Stimulated activated CD8-positive, alpha-beta memory T cell treated with anti-CD3 and anti-CD28 coated beads, Interleukin-2, amount 100 ng/mL, for 1 hour (primary cell): ENCODE measurements at places on chromosomes 4 and X.
A peak's percentile ranks its signal among the peaks of the same experiment; 100 is the strongest.

DNA sequence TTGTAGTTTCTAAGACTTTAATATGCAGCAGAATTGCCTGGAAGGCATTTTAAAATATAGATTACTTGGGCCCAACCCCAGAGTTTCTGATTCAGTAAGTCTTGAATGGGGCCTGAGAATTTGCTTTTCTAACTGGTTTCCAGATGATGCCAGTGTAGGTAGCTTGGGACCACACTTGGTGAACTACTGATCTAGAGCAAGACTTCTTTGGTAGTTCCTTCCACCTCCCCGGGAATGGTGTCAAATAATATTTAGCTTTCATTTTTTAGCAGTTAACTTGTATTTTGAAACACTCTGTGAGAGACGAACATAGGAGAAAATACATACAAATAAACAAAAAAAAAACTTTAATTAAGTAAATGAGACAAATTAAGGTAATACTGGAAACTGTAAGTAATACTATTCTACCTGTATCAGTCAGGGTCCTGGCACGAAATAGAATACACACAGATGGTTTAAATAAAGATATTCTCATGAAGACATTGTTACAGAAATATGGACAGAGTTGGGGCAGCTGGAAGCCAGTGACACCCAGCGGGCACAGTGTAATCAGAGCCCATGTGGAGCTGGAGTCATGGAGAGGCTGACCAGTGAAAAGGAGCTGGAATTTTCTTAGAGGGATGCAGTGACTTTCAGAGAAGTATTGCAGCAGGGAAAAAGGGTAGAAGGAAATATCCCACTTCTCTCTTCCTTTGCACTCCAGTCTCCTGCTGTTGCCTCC, 905.7 kb downstream of the CCSER1 start:
- DNase-seq = no peak

GRCh38 chr4:8675383-8675782, 82.8 kb downstream of the CPZ start:
- DNase-seq = no peak

GRCh38 chr4:22483551-22483981, 32.3 kb downstream of the ADGRA3 start:
- DNase-seq = no peak

DNA sequence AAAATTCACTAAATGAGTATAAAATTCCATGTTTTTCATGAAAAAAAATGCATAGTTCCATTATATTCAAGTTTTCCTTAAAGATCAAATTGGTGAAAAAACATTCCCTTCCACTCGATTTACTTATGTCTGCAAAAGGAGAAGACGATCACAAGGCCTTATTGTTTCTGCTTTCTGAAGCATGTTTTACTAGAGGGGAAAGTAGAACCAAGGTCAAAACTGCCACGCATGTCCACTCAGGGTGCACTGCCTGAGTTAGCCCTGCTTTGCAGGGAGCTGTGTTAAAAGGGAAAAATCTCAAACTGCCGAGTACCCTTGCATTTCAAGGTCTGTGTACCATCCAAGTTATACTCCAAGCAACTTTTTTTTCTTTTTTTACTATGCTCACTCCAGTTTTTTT, 57.2 kb downstream of the TRAPPC11 start:
- no peak for DNase-seq

- no peak for DNase-seq
Measured at GRCh38 chr4:83724485-83725335, 188.8 kb downstream of the GPAT3 start.

GRCh38 chr4:77093401-77093800, 17.6 kb upstream of the CCNI start:
- DNase-seq = no peak

- no peak for DNase-seq
Measured at GRCh38 chr4:76977113-76977512, 27.6 kb downstream of the SEPTIN11 start.

- DNase-seq = no peak
Measured at GRCh38 chr4:16573739-16574138, 324.7 kb downstream of the LDB2 start.

GRCh38 chr4:109010521-109010920, 247.7 kb upstream of the ETNPPL start:
- DNase-seq = no peak

- no peak for DNase-seq
Measured at GRCh38 chrX:53076671-53077070, 5.5 kb upstream of the TSPYL2 start.

DNA sequence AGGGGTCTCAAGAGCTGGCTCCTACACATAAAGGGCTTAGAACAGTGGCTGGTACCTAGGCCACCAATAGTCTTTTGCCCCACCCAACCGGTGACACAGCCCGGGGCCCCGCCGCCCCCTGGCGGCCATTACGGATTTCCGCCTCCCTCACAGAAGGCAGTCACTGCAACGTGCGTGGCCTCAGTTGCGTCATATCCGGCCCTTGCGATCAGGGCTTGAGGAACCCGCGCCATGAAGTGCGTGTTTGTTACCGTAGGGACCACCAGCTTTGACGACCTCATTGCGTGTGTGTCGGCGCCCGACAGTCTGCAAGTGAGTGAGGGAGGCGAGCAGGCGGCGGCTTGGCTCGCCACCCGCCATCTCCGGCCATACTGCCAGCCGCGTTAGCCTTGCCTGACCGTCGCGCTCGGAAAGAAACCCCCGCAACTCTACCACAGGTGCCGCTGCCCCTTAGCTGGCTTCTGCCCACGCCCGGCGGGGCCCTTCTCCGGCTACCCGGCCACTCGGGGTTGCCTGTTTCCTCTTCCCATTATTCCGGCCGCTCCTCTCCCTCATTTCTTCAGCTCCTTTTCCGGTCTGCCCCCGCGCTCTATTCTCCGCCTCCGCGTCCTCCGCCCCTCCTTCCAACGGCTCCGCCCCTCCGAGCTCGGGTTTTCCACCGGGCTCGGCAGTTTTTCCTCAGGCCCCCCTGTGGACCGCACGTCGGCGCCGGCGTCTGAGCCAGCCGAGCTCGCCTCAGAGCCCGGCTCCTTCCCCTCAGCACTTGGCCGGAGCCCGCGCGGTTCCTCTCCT, at the start of gene ALG13:
Gene ALG13, plus strand, starts transcription at position 183 of the 792 bp plus-strand sequence. Its CDS starts 49 bp downstream, at position 232.
- DNase-seq = peak; percentile 76

- no peak for DNase-seq
Measured at GRCh38 chrX:136193771-136194170, 46.4 kb downstream of the FHL1 start.

- peak; percentile 28 for DNase-seq
Measured at GRCh38 chr4:40325406-40326019, 9.6 kb upstream of the CHRNA9 start.

DNA sequence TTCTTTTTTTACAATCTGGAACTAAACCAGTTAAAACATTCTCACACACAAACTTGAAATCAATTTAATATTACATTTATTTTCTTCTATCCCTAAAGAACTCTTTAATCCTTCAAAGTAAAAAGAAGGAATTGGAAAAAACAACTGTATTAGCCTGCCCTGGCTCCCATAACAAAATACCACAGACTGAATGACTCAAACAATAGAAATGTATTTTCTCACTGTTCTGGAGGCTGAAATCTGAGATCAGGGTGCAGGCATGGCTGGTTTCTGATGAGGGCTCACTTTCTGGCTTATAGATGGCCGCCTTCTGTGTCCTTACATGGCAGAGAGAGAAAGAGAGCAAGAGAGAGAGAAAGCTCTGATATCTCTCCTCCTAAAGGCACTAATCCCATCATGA, 149.4 kb downstream of the PDGFRA start:
- no peak for DNase-seq

DNA sequence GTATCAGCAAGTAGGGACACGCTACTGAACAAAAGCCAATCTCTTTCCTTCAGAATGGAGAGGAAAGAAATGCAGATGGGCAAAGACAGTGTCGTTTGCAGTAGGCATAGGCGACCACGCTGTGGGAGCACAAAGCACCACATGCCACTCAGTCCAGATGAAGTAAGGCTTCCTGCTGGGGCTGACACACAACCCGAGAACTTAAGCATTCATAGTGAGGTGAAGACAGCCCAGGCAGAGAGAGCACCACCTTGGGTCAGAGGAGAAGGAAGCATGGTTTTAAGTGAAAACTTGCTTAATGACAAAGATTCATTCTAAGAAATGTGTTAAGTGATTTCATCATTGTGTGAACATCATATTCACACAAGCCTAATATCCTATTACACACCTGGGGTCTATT, 238.8 kb downstream of the MGST2 start:
- DNase-seq = no peak

GRCh38 chr4:2963175-2963965, at the start of the genes GRK4 and NOP14:
Gene GRK4 (plus strand): TSS chr4:2963571. CDS start chr4:2964071, 500 bp downstream.
Gene NOP14 (minus strand): TSS chr4:2963406. CDS start chr4:2963319, 87 bp downstream.
- peak; percentile 92 for DNase-seq

DNA sequence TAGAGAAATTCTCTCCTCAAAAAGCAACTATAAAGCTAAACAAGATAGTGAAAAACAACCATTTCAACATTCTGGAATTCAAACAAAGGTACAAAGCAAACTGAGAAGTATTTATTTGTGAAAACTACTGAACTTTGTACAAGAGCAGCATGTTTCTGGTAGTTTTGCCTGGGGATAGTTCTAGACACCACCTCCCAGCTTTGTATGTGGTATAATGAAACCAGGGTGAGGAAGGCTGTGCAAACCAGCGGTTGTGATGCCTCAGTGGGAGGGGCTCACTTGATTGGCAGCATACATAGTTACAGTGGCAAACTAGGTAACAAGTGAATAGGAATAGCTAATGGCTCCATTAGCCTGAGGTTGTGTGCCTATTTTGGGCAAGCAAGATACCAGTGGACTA, 18.6 kb upstream of the FRMD7 start:
- DNase-seq = no peak

DNA sequence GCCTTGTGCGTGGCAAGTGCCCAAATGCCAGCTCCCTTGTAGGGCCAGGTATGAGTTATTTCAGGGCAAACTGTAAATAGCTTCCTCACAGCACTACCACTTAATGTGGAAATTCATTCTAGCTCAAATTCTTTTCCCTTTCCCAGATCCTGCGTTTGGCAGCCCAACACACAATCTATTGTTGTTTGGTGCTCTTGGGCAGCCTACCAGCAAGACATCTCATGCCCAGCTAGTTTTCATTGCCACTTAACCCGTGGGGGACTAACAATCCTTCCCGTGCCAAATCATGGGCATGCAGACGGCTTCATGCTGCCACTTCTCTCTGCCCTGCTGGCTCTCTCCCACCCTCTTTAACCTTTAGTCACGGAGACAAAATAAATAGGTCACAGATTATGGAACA, 454.2 kb downstream of the GRIA2 start:
- DNase-seq = no peak

DNA sequence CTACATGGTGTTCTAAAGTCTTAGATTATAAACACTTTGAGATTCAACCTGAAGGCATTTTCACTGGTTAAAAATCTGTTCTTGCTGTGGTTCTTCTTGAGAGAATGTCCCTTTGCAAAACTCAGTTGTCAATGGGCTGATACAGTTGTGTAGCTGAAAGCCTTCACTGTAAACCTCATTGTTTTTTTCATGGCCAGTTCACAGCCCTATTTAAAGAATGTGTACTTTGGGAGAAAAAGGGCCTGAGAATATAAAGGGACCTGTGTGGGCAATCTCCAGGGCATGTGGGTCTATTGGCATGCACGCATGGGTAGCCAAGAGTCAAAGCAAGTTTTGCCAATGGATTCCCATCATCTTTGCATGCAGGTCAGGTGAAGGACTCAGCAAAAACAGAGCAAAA, 7.8 kb upstream of the MAP7D3 start:
- DNase-seq = no peak

GRCh38 chr4:121642292-121642691, 54.5 kb downstream of the ANXA5 start:
- DNase-seq = no peak

DNA sequence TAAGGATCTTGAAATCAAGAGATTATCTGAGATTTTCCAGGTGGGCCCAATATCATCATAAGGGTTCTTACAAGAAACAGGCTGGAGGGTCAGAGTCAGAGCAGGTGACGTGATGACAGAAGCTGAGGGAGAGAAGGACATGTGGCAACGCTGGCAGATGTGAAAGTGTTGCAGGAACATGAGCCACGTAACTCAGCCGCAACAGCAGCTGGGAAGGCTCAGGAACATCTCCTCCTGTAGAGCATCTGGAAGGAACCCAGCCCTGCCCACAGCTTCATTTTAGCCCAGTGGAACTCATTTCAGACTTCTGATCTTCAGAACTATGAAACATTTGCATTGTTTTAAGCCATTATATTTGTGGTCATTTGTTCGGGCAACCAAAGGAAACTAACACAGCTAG, 156.3 kb upstream of the VEGFC start:
- no peak for DNase-seq

DNA sequence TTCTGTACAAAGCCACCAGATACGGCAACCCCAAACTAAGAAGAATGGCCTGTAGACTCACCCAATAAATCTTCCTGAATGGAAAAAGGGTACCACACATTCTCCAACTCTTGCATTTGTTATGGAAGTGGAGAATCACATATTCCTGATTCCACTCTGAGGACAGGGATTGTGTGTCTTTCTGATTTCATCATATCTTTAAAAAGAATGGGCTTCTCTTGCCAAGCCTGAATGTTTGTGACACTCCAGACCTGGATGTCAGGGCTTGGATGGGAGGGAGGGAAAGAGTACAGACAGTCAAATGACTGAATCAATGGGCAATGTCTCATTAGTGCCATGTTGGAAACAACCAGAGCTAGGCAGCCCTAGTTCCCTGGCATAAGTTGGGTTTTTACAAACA, 77.4 kb downstream of the PLAC1 start:
- no peak for DNase-seq

DNA sequence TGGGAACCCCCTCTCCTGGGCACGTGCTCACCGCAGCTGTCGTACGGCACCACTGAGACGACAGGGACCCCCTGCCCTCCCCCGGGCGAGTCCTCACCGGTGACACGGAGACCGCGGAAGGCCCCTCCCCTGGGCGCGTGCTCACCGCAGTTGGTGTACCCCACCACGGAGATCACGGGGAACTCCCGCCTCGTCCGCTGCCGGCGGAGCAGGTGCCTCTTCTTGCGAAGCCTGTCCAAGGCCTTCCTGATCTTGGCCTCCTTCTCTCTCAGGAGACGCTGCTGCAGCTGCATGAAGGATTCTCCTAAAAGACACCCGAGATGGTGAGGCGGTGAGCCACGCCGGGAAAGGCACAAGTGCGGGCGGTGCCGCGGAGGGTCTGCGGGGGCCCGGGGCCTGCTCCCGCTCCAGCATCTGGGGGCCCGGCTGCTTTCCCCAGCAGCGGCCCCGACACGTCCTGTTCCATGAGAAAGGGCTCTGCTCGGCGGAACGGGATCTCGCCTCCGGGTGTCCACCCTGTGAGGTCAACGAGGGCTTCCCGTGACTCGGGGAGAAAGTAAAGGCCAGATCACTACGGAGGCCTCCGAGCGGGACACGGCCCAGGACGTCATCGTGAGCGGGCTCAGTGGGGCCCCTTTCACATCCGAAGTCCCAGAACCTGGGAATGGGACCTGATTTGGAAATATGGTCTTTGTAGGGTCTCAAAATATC, 5.8 kb downstream of the GTPBP6 start:
- no peak for DNase-seq

DNA sequence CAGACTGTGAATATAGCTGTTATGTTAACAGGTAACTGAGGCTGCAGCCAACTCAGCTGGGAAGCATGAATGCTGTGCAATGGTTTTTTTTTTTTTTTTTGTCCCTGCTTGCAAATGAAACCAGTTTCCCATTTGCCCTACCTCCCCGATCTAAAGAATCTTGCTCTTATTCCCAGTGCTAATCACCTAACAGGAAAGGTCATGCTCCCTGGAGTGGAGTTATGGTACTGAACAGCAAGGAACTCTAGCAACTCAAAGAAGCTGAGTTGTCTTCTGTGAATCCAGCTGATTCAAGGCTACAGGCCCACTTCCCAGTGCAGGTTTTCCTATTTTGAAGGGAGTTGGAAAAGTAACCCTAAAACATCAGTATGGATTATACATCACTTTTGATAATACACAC, 52.1 kb downstream of the HTR2C start:
- no peak for DNase-seq
